ENCODE measurements at places on chromosomes 13 and 19.

DNA sequence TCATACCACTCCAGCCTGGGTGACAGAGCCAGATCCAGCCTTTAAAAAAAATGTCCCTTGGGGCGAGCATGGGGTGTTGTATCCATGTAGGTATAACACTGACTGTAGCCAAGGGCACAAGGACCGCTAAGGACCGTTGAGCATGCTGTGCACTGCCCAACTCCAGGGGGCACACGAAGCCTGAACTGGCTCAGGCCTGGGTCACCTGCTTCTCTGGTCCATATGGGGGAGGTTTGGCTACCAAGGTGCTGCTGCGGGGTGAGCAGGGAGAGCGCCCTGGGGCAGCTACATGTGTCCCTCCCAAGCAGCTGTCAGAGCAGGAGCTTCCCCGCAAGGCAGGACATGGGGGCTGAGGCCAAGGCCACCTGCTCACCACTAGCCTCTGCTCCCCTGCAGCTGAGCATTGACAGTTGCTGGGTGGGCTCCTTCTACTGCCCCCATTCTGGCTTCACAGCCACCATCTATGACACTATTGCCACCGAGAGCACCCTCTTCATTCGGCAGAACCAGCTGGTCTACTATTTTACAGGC, 16.3 kb downstream of the CATSPERG start:
- no peak for DNase-seq

- no peak for DNase-seq
Measured at GRCh38 chr13:101965096-101965495, 436.8 kb downstream of the FGF14 start.

- no peak for DNase-seq
Measured at GRCh38 chr13:73681015-73681414, 453.2 kb downstream of the KLF12 start.

- no peak for DNase-seq
Measured at GRCh38 chr13:57353831-57354230, 186.8 kb downstream of the PRR20E start.

DNA sequence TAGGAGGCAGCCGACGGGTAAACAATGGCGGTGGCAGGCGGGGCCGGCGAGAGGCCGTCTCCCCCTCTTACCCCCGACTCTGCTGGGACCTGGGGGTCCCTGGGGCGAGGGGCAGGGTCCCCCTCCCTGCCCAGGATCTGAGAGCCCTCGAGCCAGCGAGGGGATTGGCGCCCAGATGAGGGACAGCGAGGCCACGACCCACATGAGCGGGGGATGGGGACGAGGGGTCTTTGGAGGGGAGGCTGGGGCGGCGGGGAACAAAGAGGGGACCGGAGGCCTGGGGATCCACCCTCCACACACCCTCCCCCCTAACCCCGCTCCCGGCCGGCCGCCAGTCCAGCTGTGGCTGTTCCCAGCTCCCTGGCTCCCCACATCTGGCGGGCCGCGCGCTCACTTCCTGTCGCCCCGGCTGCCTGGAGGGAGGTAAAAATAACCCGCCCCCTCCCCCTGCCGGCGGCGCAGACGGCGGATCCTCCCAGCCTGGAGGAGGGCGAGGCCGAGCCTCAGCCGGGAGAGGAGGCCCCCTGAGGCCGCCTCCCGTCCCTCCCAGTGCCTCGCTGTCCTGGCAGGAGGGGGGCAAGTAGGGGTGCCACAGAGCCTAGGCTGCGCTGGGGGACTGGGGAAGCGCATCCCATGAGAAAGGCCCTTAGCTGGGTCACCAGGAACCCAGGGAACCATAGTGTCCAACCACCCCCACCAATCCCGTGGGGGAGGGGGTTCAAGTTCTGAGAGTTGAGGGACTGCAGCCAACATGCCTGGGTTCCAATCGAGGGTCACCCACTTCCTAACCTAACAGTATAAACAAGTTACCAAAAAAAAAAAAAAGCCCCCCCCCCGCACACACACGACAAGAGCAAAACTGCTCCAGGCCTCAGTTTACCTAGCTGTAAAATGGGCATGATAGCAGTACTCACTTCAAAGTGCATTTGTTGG, 29.3 kb upstream of the NANOS3 start:
- DNase-seq = peak; percentile 45

DNA sequence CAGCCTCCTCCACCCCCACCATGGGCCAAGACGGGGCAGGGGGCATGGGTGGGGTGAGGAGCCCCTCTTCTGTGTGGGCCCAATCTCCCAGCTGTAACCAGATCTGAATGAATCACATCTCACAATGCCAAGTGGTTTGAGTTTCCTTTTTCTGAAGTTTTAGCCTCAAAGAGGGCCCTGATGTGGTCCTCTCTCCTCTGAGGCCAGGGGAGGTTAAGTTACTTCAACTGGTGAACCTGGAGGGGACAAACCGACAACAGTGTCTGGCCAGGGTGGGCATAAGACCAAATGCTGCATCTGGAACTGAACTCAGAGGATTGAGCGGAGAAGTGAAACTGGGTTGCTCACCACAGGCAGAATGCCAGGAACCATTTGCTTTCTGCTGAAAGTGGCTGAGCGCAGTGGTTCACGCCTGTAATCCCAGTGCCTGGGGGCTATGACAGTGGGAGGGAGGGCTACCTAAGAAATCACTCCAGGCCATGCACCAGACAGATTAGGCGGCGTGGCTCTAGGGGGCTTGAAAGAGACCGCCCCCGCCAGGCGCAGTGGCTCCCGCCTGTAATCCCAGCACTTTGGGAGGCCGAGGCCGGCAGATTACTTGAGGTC, 15.4 kb upstream of the IRGC start:
- no peak for DNase-seq

GRCh38 chr13:24267801-24268200, 41.6 kb upstream of the C1QTNF9 start:
- DNase-seq = no peak

GRCh38 chr19:10503002-10503789, at the start of gene KEAP1:
TSS of gene KEAP1 (minus strand) at chr19:10503356. CDS start at chr19:10500033, 3,323 bp downstream.
- no peak for DNase-seq

DNA sequence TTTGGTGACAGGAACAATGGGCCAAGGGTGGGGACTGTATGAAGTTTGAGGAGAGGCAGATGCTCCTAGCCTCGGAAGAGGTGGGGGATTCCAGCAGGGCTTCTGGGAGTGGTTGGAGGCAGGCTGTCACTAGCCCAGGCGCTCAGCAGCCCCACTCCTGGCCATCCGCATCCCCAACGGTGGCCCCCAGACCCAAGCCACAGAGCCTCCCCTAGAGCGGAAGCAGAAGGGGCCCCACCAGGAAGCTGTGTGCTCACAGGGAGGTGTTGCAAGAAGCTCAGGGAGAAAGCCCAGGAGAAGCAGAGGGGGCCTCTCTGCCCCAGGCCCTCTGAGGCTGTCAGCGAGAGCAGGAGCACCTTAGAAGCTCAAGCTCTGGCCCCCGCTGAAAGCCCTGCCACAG, 8.3 kb downstream of the PRAM1 start:
- DNase-seq = no peak

- no peak for DNase-seq
Measured at GRCh38 chr19:2659856-2660432, 42.5 kb downstream of the GNG7 start.

GRCh38 chr19:31545777-31546176, 196.5 kb upstream of the TSHZ3 start:
- no peak for DNase-seq

DNA sequence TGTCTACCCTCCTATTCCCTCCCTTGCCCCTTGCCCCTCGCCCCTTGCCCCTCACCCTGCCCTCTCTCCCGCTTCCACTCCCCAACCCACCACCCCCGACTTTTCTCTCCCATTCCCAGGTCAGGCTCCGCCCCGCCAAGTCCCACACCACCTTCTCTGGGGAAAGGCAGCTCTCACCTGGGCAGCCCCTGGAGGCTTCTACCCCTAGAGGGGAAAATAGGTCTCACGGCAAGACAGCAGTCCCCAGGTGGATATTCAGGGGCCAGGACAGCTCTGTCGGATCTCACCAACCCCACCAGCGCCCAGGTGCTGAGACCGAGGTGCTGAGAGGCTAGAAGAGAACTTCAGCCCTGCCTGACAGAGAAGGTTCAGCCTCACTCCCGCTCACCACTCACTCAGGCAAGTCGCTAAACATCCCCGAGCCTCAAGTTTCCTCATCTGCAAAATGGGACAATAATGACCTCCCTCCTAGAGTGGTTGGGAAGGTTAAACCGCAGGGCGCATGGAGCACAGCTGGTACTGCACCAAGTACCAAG, 1.4 kb upstream of the ERFL start:
- DNase-seq = no peak

DNA sequence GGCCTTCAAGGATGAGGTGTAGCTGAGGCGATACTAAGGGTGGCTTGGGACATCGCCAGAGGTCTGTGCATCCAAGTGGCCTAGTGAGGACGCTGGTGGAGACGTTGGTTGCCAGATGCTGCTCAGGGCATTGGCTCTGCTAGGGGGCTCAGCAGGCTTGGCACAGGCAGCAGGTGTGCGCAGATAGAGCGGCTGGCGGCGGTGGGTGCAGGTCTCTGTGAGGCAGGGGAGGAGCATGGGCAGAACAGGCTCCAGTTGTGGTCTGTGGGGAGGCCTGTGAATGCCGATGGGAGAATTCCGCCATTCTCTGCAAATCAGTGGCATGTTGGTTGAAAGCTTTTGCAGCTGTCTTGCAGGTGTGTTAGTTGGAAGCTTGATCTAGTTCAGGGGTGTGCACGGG, 21.2 kb downstream of the PRAM1 start:
- no peak for DNase-seq

DNA sequence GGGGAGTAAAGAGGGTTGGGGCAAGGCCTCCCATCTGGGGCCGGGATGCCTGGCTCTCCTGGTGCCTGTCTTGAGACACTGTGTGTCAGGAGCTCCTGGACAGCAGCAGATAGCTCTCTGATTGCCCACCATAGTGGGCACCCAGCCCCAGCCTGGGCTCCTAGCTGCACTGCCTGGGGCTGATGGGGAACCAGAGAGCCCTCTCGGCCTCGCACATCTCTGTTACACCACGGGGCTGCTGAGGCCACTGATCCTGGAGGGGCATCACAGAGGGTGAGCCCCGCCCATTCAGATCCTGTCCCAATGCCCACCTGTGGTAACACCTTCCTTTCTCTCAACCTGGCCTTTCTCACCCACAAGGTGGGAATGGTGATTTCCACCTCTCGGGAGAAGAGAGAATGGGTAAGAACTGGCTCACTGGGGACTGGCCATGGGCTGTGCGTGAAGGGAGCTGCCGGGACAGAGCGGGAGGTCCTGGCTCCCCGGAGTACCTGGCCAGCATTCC, 135.9 kb downstream of the URI1 start:
- no peak for DNase-seq

GRCh38 chr13:53411463-53411862, 382.9 kb downstream of the OLFM4 start:
- DNase-seq = no peak

DNA sequence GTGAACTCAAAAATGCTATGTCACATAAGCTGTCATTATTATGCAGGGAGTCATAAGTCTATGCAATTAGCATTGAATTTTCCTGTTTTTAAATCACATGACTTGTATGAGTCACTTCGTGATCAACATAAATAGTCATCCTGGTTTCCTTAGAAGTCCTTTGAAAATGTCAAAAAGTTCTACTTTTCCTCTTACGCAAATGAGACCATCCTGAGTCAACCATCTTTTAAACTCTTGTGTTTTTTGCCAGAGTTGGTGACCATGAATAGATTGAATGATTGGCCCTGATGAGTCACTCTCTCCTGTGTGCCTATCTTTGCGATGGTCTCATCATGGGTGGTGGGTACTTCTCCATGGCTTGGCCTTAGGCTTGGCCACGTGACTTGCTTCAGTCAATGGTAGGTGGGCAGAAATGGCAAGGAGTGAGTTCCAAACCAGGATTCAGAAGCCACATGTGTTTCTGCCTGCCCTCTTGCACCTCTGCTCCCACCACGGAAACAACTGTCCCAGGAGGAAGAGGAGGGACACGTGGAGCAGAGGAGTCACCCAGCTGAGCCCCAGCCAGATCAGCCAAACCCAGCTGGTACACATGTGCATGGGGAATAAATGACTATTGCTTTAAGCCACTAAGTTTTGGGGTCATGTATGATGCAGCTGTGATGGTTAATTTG, 123.5 kb upstream of the CACNA1A start:
- no peak for DNase-seq

- no peak for DNase-seq
Measured at GRCh38 chr13:79457948-79458347, 23.0 kb upstream of the NDFIP2 start.

- no peak for DNase-seq
Measured at GRCh38 chr13:36086117-36086516, 45.1 kb downstream of the DCLK1 start.

- DNase-seq = no peak
Measured at GRCh38 chr13:96999091-96999490, 4.8 kb upstream of the OXGR1 start.

GRCh38 chr19:13689085-13689484, 75.2 kb upstream of the MRI1 start:
- DNase-seq = peak; percentile 8

- no peak for DNase-seq
Measured at GRCh38 chr19:13255719-13256059, 105.5 kb downstream of the IER2 start.

DNA sequence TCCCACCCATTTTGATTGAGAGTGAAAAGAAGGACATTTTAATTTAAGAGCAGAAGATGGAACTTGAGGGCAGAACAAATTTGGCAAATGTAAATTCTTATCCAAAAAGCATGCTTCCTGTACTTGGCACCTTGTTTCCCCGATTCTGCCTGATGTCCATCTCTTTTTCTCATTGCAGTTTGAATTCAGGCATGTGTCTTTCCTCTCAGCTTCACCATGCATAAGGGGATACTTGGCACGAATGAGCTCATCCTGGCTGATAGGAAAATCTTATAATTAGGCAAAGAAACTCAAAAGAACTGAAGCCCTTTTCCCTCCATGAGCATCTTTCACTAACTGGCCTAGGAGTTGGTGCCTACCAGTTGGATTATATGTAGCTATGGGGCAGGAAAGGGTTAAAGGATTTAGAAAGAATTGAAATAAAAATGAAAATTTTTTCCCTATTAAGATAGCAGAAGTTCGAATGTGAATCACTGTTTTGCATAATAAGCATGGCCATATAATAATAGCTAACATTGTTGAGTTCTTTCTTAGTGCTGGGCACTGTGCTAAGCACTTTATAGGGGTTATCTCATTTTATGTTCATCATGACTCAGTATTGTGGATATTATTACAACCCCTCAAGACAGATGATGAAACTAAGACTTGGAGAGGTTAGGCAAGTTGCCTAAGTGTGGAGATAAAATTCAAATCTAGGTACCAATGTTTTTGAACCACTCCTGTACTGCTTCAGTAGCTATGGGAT, 386.6 kb downstream of the KCNRG start:
- DNase-seq = no peak

Measured in NCI-H1694 treated with DMSO at 0.1 percent for 48 hours (cell line).